ENCODE measurements at places on chromosomes 5 and 9. TPM values are rescaled to one million over a fixed set of nuclear protein-coding genes. Genes with fewer than 3 reads are reported as not detected.

- no peak for DNase-seq
Observed at GRCh38 chr5:61449804-61450492, 117.9 kb downstream of the ZSWIM6 start.

DNA sequence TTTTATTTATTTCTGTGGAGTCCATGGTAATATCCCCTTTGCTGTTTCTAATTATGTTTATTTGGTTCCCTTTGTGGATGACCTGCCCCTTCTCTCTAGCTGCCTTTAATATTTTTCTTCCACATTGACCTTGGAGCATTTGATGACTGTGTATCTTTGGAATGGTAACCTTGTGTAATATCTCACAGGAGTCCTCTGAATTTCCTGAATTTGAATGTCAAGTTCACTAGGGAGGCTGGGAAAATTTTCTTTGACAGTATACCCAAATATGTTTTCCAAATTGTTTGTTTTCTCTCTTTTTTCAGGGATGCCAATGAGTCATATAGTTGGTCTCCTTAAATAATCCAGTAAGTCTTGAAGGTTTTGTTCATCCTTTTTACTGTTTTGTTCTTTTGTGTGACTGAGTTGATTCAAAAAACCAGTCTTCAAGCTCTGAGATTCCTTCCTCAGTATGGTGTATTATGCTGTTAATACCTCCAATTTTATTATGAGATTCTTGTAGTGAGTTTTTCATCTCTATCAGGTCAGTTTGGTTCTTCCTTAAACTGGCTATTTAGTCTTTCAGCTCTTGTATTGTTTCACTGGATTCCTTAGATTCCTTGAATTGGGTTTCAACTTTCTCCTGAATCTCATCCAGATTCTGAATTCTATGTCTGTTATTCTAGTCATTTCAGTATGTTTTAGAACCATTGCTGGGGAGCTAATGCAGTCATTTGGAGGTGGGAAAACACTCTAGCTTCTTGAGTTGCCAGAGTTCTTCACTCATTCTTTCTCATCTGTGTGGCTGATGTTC lies 349.0 kb upstream of the TARS1 start:
- DNase-seq: no peak

DNA sequence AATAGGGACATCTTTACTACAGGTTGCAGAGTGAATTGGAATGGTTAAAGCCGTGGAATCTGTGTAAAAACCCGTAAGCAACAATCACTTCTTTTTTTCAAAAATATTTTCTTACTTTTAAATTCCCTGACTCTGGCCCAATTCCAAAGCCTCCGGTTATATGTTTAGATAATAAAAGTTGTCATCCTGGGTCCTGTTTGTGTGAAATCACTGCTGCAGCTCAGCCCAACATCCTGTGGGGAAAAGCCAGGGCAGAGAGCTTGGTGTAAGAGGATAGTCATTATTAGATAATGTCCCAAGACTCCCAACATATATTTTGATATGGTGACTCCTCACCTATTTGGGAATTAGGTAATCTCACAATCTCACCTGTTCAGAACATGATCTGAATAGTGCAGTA lies 586.0 kb upstream of the BRINP1 start:
- no peak for DNase-seq

The IFNA13 gene
- polyA plus RNA-seq: not detected

DNA sequence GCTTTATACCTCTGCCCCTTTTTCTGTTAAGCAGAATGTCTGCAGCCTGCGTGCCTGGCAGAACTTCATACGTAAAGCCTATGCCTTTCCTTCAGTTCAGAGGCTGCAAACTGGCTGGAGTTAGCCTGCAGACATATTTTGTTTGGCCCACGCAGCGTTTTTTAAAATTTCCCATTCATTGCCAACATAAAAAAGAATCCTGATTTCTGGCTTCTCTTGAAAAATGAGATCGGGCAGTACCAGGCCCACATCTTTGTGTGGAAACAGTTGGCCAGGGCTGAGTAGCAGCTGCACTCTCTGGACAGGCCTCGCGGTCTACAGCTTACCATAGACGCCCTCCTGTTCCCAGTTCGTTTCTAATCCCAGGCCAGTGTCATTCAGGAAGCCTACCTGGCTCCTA lies 104.4 kb downstream of the SMARCA2 start:
- DNase-seq: no peak

The ADGRD2 gene
- polyA plus RNA-seq: not detected
